CD4-positive, CD25-positive, alpha-beta regulatory T cell (primary cell): ENCODE measurements at places on chromosomes 12 and 14. TPM values are rescaled to one million over a fixed set of nuclear protein-coding genes. Genes with fewer than 3 reads are reported as not detected.

Gene KSR2
- total RNA-seq, result 0.20 TPM

Gene ADCY6
- total RNA-seq, result 0.12 TPM

Gene MAPK1IP1L
- total RNA-seq, result 193 TPM

Gene RNF212B
- not detected for total RNA-seq

Gene CFL2
- 27.8 TPM for total RNA-seq

Gene TAS2R46
- 2.8 TPM for total RNA-seq

Gene ACSM4
- not detected for total RNA-seq

Gene TECPR2
- 12.7 TPM for total RNA-seq

Gene PTCSC3
- not detected for total RNA-seq

Gene RILPL1
- total RNA-seq, result 6.6 TPM

Gene KRT82
- not detected for total RNA-seq

Gene AQP6
- total RNA-seq, result not detected

Gene STAC3
- 2.6 TPM for total RNA-seq

Gene ARF3
- total RNA-seq, result 79.4 TPM

Gene PIWIL1
- total RNA-seq, result not detected

Gene TTC8
- total RNA-seq, result 2.0 TPM

Gene NKX2-8
- not detected for total RNA-seq

Gene SLC35E3
- total RNA-seq, result 12.1 TPM

Gene ST8SIA1
- 39.4 TPM for total RNA-seq

Gene GABARAPL1
- 170 TPM for total RNA-seq

Gene IL31
- total RNA-seq, result not detected

Gene SCNN1A
- 0.86 TPM for total RNA-seq

Gene AICDA
- total RNA-seq, result not detected

Gene RFX4
- total RNA-seq, result not detected

Gene C1S
- total RNA-seq, result 5.7 TPM

Gene ART4
- not detected for total RNA-seq

Gene PAX9
- total RNA-seq, result 0.42 TPM

Gene KRT6A
- total RNA-seq, result not detected

Gene OR6C70
- not detected for total RNA-seq

Gene RILPL2
- 14.7 TPM for total RNA-seq

Gene PPP4R4
- total RNA-seq, result 0.15 TPM

Gene AP1G2
- total RNA-seq, result 329 TPM

Gene MYF5
- not detected for total RNA-seq

Gene SLC6A13
- total RNA-seq, result 0.49 TPM

Gene RERGL
- not detected for total RNA-seq

Gene TRPV4
- not detected for total RNA-seq

Gene SERPINA12
- not detected for total RNA-seq

Gene ZDHHC22
- not detected for total RNA-seq

Gene TAC3
- not detected for total RNA-seq

Gene RBMS2
- 3.1 TPM for total RNA-seq

Gene BATF
- total RNA-seq, result 50.7 TPM

Gene DERA
- 14.8 TPM for total RNA-seq

Gene FAM186B
- not detected for total RNA-seq

Gene FOXN4
- total RNA-seq, result not detected

Gene DIO2
- not detected for total RNA-seq
